ENCODE measurements at places on chromosomes 7 and 10. TPM values are rescaled to one million over a fixed set of nuclear protein-coding genes. Genes with fewer than 3 reads are reported as not detected.

The PODXL gene
- polyA plus RNA-seq, result 33.6 TPM

The TFR2 gene
- polyA plus RNA-seq, result 2.5 TPM

The EBLN1 gene
- polyA plus RNA-seq, result not detected

The LIPF gene
- polyA plus RNA-seq, result not detected

DNA sequence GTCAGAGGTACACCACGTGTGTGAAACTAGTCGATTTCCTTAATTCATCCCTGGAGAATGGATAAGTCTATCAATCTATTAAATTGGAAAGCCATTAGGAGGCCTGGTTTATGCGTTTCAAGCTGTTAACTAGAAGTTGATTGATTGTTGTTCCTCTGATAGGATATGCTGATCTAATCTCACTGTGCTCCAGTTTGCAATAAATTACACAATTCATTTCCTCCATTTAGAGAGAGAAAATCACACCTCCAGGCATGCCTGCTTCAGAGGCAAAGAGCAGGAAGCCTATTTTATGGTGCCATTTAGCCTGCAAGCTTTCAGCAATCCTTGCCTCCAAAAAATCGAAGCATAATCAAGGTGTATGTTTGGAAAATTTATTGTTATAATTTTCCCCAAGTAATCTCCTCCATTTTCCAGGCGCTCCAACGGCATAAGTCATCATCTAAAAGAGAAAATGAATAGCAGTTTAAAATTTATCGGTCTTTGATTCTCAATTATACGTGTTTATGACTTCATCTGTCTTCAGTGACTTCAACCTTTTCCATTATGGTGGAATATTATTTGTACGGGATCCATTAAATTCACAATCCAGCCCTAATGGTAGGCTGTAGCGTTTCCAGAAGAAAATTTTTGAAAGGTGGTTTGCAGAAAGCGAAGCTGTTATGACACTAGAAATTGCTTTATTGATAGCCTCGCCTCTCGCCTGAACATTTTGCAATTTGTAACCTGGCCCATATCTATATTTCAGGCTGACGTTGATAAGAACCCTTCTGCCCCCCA, 42.9 kb upstream of the HMX3 start:
- DNase-seq, result no peak

GRCh38 chr7:7681191-7681935, 37.0 kb downstream of the RPA3 start:
- peak; percentile 58 for DNase-seq

DNA sequence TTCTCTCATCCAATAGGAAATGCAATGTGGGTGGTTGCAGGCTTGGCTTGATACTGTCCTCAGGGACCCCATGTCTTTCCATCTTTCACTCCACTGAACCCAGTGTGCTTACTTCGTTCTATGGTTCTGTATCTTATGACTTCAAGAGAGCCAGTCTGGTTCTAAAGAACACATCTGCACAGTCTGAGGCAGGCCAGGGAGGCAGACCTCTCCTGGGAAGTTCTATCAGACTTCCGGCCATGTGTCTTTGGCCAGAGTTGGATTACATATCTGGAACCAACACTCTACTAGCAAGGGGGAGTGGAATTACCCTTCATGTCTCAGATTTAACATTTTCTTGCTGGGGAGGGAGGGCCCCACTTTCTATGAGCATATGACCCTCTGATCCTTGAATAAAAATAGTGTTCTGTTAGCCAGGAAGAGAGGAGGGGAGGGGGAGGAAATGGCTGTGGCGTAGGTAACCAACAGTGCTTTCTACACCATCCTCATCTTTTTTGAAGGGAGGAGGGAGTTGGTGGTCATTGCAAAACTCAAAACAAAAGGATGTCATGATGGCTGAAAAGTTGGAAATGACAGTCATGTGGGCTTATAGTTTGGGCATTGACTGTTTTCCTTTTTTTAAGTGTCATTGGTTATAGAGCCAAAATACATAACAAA, 370.2 kb downstream of the GATA3 start:
- no peak for DNase-seq

DNA sequence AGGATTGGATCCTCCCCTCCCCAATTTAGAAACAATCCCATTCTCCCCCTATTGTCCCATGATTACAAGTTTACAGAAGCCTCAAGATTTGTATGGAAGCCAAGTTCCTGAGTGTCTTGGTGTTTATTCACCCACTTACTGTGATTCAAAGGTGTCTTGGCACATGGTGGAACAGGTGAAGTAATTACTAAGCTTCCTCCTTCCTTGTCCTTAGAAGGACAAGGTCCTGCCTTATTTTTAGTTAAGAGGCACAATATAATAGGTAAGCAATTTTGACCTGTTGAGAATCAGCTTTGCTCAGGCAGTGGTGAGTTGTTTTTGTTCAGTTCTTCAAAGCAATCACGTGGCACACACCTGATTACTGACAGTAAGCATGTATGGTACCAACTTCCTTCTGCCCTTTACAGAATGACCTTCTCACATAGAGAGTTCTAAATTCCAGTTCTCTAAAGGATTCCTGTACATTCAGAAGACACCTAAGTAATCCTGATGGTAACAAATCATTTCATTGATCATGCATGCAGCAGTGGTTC, 60.7 kb upstream of the SLC13A1 start:
- no peak for DNase-seq

- DNase-seq, result no peak
These were observed 45.8 kb downstream of the ALDH18A1 start for GRCh38 chr10:95610727-95611126.

DNA sequence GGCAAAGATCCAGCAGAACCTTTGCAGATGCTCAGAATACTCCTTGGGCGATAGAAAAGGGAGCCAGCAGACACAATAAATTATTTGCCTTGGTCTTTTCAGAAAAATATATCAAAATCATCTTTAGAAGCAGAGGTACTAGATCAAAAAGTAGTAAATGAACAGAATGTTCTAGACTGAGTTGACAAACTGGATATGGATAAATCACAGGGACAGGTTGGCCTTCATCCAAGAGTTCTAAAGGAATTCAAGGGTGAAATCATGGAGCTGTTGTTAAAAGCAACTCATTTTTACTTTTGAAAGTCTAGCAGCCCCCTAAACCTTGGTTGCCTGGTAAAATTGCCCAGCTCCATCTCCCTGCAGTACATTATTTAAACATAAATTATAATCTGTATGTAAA, 99.1 kb downstream of the PLCE1 start:
- DNase-seq, result no peak

- peak; percentile 50 for DNase-seq
These were observed 199.1 kb upstream of the AHR start for GRCh38 chr7:17099083-17099973.

Data from A549 (cell line).